ENCODE measurements at places on chromosomes 1 and 21. TPM values are rescaled to one million over a fixed set of nuclear protein-coding genes. Genes with fewer than 3 reads are reported as not detected.
A peak's percentile ranks its signal among the peaks of the same experiment; 100 is the strongest.

- DNase-seq: no peak
These were observed 16.6 kb upstream of the S1PR1 start for GRCh38 chr1:101219924-101220870.

DNA sequence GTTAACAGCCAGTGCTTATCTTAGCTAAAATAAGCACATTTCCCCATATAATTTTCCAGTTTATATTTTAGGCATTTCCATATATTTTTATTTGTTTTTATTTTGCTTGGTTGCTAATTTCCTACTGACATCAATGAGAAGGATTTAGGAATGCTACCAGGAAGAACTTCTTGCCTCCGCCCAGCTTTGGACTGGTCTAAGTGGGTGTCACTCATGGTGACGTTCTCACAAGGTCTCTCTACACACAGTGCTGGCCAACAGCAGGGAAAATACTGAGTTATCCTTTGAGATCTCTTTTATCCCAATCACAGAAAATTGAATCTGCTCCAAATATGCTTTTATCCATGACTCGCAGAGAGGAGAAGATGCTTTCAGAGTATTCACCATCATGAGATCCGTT is 13.2 kb downstream of the MX1 start:
- no peak for DNase-seq

LAD1 gene
- 0.82 TPM for polyA plus RNA-seq

ARHGAP29 gene
- polyA plus RNA-seq: 18.8 TPM

DNA sequence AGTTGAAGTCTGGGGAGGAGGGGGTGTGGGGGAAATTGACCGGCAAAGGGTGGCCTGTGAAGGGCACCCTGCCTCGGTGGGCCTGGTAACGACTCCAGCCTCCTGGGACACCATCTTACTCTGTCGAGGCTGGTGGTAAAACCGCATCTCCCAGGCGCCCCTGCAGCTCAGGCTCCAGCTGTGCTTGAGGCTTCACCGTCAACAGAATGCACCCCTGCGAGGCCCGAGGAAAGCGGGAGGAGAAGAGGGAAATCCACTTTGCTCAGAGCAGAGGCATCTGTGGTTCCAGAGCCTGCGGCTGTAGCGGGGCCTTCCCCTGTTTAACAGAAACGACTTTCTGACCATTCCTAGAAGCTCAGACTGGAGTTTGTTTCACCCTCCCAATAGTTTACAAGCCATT is 165.6 kb downstream of the NPHP4 start:
- DNase-seq: peak; percentile 52

DNA sequence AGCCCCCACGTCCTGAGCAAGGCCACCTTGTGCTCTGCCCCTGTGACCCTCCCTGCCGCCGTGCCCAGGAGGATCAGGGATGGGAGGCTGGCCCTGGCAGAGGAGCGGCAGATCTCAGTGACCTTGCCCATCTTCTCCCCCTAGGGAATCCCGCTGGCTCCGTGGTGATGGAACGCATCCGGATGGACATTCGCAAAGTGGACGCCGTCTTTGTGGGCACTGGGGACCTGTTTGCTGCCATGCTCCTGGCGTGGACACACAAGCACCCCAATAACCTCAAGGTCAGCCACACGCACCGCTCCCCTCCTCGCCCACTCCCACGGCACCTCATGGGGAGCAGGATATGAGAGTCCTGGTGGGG is 22.7 kb downstream of the CSTB start:
- DNase-seq: no peak

PRR9 gene
- polyA plus RNA-seq: not detected

SELE gene
- polyA plus RNA-seq: 0.18 TPM

DNA sequence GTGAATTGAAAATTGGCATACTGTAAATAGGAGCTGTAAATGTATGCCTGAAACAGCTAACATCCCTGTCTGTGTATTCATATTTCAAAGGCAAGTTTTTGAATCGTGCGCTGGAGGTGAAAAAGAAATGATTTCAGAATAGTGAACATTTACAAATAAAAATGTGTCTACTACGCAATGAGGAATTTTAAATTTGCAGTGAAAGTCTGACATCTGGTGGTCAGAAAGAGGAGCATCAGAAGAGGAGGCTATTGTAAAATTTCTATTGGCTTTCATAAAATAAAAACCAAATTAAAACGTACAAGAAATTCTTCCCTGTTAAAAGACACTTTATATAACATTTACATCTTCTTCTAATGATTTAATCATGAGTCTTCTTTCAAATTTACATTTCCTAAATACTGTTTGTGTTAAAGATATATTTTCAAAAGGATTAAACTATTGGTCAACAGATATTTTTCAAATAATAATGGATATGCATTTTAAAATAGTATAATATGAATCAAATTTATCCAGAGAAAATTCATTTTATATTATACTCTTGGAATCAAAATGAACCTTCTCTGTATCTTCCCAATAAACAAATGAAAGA is 113.7 kb upstream of the RRP15 start:
- DNase-seq: no peak

DNA sequence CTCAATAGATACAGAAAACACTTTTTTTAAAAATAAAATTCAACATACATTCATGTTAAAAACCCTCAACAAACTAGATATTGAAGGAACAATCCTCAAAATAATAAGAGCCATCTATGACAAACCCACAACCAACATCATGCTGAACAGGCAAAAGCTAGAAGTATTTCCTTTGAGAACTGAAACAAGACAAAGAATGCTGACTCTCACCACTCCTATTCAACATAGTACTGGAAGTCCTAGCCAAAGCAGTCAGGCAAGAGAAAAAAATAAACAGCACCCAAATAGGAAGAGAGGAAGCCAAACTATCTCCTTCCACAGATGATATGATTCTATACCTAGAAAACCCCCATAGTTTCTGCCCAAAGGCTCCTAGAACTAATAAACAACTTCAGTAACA is 46.2 kb upstream of the IVNS1ABP start:
- DNase-seq: no peak

CLDN19 gene
- not detected for polyA plus RNA-seq

KRTAP10-9 gene
- polyA plus RNA-seq: not detected

- peak; percentile 54 for DNase-seq
These were observed 7.8 kb upstream of the CALML6 start for GRCh38 chr1:1907098-1907736.

OXCT2 gene
- polyA plus RNA-seq: 0.08 TPM

LCE1F gene
- polyA plus RNA-seq: not detected

DNA sequence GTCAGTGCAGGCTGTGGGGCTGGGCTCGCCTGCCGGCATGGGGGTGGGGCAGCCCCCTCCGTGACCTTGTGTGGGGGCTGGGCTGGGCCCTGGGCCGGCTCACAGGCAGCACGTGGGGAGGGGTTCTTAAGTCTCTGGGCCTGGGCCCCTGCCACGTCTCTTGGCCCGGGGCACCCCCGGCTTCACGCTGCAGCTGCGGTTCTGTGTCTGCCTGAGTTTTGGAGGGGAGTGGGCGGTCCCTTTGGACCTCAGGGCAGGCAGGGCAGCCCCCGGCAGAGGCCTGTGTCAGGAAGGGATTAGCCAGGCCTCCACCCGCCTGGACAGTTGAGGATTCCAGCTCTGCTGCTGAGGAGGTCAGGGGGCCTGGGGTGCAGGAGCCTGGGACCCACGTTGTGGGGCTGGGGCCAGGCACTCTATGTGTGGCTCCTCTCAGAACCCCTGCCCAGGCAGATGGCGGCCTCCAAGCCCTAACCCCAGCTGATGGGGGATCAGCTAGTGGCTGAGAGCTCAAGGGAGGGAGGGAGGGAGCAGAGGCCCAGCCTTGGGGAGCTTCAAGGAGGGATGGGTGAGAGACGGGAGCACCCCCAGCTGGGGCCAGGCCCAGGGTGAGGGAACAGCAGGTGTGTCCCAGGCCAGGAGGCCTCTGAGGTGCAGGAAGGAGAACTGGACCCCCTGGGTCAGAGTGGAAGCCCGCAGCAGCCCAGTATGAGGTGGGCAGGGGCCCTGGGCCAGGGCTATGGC is 1.8 kb upstream of the PLCH2 start:
- no peak for DNase-seq

DNA sequence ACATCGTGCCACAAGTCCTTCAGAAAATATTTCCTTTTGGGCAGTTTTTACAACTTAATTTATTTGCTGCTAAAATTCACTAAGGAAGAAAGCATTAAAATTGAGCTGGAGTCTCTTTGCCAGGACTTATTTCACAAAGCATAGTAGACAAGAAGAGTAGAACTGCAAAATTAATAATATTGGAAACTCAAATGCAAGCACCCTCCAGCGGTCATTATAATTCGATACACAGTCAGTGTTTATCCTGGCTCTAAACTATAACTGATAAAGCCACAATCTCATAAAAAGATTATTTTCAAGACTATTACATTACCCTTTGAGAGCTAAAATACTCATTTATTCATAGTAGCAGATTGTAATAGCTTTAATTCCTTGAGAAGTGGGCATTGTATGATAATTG is 655.4 kb downstream of the RWDD3 start:
- no peak for DNase-seq

RGL1 gene
- 8.8 TPM for polyA plus RNA-seq

DNA sequence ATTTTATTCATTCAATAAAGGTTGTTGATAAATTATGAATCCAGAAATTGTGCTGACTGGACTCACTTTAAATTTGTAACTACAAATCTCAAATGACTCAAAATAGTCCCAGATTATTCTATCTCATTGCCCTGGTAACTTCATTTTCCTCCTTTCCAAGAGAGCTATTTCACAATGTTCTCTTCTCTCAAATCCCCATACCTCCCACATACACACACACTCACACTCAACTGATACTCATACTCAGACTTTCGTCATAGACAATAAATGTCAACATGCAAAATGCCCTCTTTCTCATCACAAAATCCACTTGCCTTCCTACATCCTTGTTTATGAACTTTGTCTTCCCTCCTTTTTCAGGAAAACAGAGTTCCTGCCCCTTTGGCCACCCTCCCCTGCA is 33.3 kb downstream of the EXTL2 start:
- no peak for DNase-seq

DNA sequence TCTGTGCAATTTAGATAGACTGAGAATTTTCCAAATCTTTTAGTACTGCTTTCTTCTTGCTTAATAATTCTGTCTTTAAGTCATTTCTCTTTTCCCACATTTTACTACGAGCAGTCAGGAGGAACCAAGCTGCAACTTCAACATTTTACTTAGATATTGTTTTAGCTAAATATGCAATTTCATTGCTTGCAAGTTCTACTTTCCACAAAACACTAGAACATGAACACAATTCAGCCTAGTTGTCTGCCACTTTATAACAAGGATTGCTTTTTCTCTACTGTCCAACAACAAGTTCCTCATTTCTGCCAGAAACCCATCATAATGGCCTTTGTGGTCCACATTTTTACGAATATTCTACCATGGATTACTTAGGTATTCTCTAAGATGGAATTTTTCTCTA is 36.6 kb downstream of the SORT1 start:
- no peak for DNase-seq

LRRN2 gene
- polyA plus RNA-seq: not detected

- DNase-seq: no peak
These were observed 17.8 kb upstream of the PGM1 start for GRCh38 chr1:63575340-63575826.

- no peak for DNase-seq
These were observed 164.5 kb upstream of the CACNA1E start for GRCh38 chr1:181318858-181319235.

- DNase-seq: no peak
These were observed 128.3 kb upstream of the HMGB4 start for GRCh38 chr1:33735624-33736023.

DNA sequence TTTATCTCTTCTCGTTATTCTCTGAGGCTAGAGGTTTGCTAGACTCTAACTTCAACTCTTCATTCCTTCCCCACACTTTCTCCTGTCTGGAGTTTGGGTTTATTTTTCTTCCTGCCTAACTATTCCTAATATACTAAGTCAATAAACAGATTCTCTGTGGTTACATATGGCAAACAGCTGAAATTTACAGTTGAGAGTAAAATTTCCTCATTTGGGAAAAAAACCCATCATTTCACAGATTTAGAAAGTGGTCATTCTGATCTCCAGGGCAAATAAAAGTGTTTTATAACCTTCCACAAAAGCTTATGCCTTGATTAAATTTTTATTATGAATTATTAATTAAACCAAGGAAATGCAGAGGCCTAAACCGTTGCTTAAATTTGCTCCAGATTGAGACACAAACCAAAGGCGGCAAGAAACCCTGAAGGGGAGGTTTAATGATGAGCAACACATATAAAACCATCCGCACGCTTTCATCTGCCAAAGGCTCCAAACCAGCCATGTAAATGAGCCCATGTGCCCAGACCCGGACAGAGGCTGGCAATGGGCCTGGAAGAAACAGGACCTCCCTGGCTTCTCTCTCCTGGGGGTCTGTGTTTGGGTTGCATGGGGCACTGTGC is 201.7 kb upstream of the LMO4 start:
- no peak for DNase-seq

GRCh38 chr1:11796036-11796828 is 9.5 kb downstream of the MTHFR start:
- DNase-seq: peak; percentile 76

- no peak for DNase-seq
These were observed 13.0 kb downstream of the KCNC4 start for GRCh38 chr1:110223127-110223526.

MACF1 gene
- polyA plus RNA-seq: 38.9 TPM

- peak; percentile 62 for DNase-seq
These were observed 137.2 kb downstream of the DHRS3 start for GRCh38 chr1:12480748-12481362.

SYTL1 gene
- 1.2 TPM for polyA plus RNA-seq

CD1E gene
- polyA plus RNA-seq: not detected

DNA sequence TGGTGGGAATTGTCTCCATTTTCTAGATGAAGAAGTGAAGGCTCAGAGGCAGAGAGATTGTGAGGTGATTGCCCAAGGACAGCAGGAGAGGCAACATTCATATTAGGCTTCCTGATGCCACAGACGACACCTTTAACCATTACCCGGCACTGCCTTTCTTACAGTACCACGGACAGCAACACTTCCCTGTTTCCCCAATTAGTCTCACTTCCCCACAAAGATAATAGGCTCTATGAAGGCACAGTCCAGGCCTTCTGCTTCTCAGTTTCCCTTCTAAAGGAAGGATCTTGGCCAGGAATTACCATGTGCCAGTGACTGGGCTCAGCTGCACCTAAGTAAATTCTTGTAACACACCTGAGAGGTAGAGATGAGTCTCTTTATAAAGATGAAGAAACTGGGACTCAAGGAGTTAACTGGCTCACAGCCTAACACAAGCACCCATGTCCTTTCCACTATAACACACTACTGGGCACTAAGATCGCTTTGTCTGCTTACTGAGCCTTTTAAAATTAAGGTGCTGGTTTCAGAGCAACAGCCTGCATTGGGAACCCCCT is 9.6 kb downstream of the IGSF9 start:
- DNase-seq: no peak

- DNase-seq: no peak
These were observed 5.3 kb downstream of the LUZP1 start for GRCh38 chr1:23163395-23163794.

DNA sequence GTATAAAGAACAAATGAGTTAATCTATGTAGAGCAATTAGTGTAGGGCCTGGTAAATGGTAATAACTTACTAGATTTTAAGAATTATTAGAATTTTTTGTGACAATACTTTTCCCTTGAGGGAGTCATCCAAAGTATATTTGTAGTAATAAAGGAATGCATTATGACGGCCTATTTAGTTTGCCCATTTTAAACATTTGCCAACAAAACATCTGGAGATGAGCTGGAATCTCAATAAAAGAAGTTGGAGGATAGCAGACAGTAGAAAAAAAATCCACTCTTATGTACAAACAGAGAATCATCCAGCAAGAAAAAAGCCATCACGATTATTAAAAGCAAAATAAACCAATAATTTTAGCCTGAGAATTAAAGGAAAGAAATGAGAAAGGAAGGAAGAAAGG is 567.3 kb upstream of the ADAMTS5 start:
- DNase-seq: no peak

Measured in aorta (tissue), 5 donors.